ENCODE measurements at places on chromosomes 11 and 22.

DNA sequence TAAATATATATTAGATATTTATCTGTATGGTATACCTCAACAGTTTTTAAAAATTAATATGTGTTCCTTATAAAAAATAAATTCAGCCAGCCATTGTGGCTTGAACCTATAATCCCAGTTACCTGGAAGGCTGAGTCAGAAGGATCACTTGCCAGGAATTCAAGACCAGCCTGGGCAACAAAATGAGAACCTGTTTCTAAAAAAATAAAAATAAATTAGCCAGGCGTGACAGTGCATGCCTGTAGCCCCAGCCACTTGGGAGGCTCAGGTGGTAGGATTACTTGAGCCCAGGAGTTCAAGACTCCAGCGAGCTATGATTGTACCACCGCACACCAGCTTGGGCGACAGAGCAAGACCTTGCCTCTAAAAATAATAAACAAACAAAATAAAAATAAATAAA, 54.9 kb downstream of the PHF21A start:
- no peak for DNase-seq

- no peak for DNase-seq
These were observed 24.7 kb downstream of the CPT1A start for GRCh38 chr11:68816917-68817419.

DNA sequence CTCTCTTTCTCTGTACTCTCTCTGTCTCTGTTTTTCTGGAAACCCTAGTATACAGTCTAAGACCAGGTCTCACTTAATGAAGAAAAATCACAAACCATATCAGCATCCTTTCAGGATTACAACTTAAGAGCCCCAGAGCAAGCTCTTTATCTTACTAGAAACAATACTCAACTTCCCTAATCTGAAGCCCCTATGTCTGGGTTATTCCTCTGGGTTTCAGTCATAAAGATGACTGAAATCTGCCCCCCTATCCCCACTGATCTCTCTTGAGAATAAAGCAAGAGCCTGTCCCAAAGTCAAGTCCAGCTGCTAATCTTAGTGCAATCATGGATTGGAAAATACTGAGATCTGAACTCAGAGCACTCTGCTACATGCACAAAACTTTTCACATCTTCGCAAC, 53.9 kb upstream of the PICALM start:
- no peak for DNase-seq

DNA sequence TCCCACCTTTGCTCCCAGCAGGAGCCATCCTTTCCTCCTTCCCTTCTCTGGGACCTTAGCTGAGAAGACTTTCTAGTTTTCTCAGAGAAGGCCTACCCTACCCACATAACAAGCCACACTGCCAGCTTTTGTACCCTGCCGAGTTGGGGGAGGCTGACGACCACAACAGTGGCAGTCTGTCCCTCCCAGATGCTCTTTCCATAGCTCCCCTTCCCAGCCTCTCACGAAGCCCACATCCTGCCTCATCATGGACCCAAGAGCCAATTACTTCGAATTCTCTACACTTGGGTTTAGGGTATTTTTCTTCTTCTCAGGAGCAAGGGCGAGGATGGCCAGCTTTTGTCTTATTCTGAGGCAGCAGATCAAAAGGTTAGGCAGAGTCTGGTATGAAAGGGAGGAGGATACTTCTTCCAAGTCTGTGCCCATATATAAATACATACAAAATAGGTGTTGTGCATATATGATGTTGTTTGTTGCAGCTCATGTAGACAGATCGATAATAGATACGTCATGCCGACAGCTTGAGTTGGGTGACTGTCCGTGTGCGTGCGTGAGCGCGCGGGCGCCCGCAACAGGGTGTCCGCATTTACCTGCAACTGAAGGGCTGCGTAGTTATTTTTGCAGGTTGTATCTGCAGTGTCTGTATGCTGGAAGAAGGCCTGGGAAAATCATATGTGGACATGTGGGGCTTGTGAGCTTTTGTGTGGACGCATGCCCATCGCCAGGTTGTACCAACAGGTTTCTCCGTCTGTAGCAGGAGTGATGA, 846 bp upstream of the NRGN start:
- DNase-seq, result no peak

GRCh38 chr22:49151256-49152126, 676.2 kb downstream of the BRD1 start:
- DNase-seq, result no peak
